ENCODE measurements at places on chromosomes 1 and 21.

- DNase-seq = peak; percentile 55
These were observed 458 bp upstream of the ALPL start for GRCh38 chr1:21508580-21509350.

DNA sequence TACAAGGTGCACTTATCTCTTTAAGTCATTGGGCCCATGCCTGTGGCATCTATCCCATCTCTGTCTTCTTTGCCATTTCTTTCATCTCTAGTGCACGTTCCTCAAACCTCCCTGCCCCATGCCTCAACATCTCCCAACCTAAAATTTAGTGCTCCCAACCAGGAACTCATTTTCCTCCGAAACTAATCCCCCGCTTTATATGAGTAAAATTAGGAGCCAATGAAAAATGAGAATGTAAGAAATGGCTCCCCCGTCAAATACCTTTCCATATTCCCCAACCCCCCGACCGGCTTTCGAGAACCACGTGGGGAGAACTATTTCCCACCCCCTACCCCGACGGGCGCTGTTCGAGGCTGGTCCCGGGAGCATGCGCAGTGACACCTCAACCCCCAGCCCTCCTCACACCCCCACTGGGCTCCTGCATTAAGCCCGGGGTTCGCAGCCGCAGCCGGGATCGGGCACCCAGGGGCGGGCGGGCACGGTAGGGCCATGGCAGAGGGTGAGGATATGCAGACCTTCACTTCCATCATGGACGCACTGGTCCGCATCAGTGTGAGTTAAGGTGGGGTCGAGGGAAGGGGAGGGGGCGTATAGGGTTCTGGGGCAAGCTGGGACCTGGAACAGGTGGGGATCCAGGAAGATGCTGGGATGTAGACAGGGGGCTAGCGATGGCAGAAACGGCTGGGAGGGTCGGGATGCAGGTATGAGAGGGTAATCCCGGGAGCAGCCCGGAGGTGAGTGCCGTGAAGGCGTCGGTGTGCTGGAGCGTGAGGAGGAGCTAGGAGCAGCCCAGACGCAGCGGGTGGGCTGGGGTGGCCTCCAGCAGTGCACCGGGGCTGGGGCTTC, at the start of gene TRIM46:
Gene TRIM46 (plus strand): TSS at position 372 of the 846 bp plus-strand sequence. CDS start 118 bp downstream, at position 490.
- peak; percentile 81 for DNase-seq

DNA sequence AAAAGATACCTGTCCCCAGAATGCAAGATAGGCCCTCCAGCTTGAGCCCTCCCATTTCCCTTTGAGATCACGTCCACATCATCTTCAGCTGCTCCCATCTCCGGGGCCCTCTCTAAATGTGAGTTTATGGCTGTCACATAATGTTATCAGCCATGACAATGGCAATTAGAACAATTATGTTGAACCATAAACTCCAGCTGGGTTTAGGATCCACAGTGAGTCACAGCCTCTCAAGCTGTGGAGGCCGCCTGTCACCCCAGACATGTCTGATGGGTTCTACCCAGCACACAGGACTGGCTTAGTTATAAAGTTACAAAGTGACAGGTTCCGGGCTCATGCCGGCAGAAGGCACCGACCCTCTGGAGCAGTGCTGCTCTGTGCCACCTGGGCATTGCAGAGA, 597.3 kb downstream of the PTPRU start:
- no peak for DNase-seq

DNA sequence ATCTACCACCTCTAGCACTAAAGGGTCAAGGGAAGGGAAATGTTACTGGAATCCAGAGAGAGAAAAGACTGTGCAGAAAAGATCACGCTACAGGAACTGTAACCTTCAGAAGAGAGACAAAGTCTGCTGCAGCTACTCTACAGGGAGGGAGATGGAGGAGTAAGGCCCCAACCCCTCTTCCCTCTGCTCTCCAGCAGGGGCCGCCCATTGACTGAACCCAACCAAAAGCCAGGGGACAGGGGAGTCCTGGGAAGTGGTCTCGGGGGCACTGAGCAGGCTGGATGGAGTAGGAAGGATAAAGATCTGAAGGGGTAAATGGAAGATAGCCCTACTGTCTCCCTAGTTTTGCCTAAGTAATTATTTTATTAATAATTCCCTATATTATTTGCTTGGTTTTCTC, 72.8 kb upstream of the NR5A2 start:
- no peak for DNase-seq

DNA sequence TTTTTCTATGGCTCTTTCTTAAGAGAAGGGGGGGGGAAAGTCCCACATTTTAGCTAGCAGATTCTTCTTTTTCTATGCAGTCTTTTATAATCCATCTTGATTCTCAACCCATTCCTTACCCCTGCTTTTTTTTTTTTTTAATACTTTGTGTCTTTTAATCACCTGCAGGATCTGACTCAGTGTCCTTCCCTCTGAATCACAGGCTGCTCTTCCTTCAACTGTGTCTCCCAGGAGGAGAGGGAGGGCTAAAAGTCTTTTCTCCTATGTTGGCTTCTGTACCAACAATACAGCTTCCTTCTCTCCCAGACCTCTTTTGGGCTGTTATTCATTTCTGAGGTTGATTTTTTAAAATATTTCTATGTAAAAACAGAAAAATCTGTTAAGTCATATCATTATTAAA, 686.2 kb downstream of the ADGRL2 start:
- no peak for DNase-seq

DNA sequence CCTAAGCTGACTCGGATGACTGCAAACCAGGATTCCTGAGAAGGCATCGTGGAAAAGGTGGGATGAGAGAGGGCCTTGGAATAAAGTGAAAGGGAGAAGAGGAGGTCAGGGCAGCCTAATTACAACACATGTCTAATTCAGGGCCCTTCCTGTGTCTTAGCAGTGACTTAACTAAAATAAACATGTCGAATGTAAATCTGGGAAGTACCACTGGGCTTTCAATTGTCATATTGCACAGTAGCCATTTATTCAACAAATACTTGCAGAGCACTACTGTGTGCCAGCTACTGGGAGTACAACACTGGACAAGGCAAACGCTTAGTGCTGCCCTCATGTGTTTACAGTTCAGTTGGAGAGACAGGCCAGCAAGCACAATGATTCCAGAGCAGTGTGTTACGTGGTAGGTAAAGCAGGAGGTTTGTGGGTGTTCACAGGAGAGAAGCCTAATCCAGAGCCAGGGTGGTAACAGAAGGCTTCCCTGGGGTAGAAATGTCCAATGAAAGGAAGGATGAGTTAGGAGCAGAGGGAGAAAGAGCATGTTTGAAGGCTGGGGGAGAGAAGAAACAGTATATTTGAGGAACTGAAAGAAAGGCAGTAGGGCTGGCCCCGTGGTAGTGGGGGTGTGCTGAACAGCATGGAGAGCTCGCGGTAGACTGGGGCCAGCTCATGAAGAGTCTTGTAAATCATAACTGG, 38.0 kb upstream of the RASAL2 start:
- DNase-seq = no peak

DNA sequence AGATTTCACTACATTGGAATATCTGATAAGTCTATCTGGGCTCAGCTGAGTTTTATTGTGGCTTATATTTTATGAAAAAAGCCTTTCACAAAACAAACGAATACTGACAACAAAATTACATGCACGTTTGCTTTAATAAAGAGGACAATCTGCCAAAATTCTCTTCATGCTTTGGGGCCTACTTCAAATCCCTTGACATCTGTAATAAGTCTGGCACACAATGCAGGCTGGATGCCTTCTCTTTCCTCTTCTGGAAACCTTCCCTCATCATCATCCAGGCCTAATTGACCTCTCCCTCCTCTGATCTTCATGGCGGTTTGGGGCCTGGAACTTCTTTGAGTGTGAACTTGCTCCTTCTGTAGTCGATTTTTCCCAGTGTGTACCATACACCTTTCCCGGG, 70.3 kb downstream of the MAP10 start:
- DNase-seq = no peak

GRCh38 chr1:11914024-11914423, 12.2 kb downstream of the KIAA2013 start:
- no peak for DNase-seq

DNA sequence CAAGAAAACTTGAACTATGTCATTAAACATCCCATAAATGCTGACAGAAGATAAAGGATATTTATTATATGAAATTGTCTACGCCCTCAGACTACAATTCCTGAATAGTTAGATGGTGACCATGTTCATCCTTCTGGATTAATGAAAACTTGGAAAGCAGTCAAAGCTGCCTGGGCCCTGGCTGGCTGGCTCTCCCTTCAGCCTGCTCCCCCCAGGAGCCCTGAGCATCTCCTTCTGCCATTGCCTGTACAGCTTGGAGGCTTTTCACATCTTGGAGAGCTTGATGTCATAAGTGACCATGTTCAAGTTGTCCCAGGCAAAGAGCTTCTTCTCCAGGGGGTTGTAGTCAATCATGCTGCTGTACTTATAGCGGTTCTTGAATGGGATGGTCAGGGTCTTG, 13.6 kb downstream of the MYOCOS start:
- no peak for DNase-seq

- DNase-seq = no peak
These were observed 23.2 kb upstream of the MACF1 start for GRCh38 chr1:39181311-39181710.

GRCh38 chr1:169873582-169874199, 20.0 kb downstream of the SCYL3 start:
- DNase-seq = no peak

DNA sequence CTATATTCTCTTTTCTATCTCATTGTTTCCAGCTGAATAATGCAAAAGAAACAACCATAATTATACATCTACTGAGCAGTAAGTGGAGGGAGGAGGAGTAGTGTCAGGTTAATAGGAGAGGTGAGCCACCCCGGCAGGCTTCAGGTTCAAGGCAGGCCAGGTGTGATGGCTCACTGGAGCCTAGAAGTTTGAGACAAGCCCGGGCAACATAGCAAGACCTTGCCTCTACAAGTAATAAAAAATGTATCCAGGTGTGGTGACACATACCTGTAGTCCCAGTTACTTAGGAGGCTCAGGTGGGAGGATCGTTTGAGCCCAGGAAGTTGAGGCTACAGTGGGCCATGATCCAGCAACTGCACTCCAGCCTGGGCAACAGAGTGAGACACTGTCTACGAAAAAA, 1.9 kb upstream of the DIP2A start:
- DNase-seq = no peak

DNA sequence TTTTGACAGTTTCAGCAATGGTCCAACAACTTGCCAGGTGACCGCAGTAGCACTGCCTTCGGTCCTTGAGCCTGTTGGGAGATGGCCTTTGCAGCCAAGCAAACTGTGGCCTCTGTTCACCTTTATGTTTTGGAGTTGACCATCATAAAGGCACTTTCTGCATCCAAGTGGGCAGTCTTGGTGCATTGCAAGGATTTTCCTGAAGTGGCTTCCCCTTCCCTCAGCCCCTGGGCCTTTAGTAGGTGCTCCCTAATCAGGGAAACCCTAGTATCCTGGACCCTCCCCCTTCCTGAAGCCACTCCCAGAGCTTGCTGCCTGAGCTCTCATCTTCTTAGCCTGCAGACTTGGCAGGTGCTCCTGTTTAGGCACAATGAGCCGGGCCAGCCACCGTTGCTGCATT, 140.2 kb downstream of the TRABD2B start:
- DNase-seq = no peak

- DNase-seq = no peak
These were observed 94.7 kb downstream of the CHD1L start for GRCh38 chr1:147337040-147337630.

- DNase-seq = no peak
These were observed 2.8 kb upstream of the CELA2A start for GRCh38 chr1:15453734-15454133.

DNA sequence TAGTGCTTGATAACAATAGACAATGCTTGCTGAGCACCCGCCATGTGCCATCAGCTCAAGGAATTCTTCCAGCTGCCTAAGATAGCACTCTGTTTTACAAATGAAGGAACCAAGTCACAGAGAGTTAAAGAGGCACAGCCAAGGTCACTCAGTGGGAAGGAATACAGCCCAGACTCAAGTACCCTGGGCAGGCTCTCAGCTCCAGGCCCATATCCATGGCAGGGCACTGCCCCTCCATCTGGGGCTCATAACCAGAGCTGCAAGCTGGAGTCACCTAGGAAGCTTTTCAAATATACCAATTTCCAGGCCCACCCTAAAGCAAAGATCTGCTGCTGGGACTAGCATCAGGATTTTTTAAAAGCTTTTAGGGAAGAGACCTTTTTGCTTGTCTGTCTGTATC, 1.6 kb downstream of the CLEC20A start:
- DNase-seq = no peak

- no peak for DNase-seq
These were observed 57.8 kb upstream of the CACNA1E start for GRCh38 chr1:181425566-181425965.

DNA sequence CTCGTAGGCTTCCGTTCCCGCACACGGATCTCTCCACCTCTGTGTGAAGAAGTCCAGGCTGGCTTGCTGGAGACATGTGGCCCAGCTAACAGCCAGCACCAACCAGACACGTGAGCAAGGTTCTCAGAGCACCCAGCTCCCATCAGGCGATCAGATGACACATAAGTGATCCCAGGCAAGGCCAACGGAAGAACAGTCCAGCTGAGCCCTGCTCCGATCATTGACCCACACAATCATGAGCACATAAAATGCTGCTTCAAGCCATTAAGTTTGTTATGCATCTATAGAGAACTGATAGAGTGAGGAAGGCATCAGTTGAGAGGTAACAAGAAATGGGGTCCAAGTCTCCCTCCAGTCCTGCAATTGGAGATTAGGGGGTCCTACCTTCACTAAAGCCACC, 15.4 kb downstream of the C1orf198 start:
- no peak for DNase-seq

- DNase-seq = no peak
These were observed 264.4 kb downstream of the PTPRC start for GRCh38 chr1:198903203-198903602.

GRCh38 chr1:172977296-172978017, 73.3 kb downstream of the TNFSF18 start:
- DNase-seq = no peak

GRCh38 chr1:168005529-168005928, 68.7 kb upstream of the MPC2 start:
- no peak for DNase-seq

DNA sequence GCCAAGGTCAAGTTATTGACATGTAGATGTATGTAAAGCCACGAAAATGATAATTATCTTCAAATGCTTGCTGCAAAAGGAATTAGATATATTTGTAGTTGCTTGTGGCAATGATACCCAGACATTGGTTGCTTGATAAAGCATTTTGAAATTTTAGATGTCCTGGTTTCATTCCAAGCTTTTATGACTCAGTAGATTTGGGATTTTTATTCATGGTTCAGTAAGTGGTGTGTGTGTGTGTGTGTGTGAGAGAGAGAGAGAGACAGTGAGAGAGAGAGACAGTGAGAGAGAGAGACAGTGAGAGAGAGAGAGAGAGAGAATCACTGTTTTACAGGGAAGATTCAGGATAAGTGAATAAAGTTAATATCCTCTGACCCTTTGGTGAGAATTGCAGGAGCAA, 498.2 kb upstream of the C1orf87 start:
- no peak for DNase-seq

DNA sequence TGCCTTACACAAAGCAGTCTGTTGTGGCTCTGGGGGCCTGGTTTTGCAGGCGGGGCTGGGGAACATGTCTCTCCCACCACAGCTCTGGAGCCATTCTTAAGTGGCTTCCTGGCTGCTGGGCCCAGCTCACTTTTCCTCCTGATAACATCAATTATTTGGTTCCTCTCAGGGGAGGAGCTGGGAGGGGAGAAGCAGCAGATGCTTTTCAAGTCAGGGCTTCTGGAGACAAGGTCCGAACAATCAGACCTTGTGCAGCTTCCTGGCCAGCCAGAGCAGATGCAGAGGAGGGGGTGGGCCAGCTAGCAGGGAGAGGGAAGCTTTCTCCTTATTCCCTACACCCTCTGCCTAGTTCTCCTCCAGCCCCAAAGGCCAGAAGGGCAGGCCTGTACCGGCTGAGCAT, 3.7 kb upstream of the PAQR6 start:
- no peak for DNase-seq

Measured in activated CD4-positive, alpha-beta T cell treated with anti-CD3 and anti-CD28 coated beads, Interleukin-2, Interleukin-4, amounts not matched to agents 100 ng/mL and 50 ng/mL, durations not matched to agents 16 hours and 8 hours (primary cell).